ENCODE measurements at places on chromosomes 2 and 18.
A peak's percentile ranks its signal among the peaks of the same experiment; 100 is the strongest.

DNA sequence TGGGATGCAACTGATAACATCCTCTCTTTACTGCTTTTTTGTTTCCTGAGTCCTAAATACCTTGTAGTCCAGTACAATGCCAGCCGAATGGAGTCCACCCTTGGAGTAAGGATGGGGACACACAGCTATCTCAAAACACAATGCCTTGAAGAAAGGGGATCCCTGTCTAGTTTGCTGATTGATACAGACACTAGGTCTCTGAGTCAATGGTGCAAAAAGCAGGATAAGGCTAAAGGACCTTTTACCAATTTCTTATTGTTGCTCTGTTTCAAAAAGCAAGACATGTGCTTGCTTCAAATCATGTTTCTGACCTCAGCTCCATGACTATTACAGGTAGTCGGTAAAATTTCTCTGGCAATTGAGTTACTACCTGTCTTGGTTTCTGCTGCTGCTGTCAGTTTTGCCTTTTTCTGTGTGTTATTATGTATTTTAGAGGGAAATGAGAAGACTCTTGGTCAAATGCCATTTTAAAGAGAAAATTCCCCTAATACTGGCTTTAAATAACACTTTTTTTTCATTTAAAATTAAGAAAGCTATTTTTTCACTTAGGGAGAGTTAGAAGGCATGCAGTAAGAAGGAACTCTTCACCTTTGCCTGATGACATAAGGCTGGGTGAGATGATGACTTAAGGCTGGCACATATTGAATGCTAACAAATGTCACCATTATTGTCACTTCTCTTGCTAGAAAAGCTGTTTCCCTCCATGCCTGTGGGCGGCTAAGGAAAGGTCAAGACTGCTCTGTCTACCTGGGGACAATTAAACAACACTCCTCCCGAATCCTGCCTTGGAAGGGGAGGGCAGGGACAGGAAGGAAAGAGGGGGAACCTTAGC lies 4.9 kb upstream of the FIGLA start:
- no peak for DNase-seq

DNA sequence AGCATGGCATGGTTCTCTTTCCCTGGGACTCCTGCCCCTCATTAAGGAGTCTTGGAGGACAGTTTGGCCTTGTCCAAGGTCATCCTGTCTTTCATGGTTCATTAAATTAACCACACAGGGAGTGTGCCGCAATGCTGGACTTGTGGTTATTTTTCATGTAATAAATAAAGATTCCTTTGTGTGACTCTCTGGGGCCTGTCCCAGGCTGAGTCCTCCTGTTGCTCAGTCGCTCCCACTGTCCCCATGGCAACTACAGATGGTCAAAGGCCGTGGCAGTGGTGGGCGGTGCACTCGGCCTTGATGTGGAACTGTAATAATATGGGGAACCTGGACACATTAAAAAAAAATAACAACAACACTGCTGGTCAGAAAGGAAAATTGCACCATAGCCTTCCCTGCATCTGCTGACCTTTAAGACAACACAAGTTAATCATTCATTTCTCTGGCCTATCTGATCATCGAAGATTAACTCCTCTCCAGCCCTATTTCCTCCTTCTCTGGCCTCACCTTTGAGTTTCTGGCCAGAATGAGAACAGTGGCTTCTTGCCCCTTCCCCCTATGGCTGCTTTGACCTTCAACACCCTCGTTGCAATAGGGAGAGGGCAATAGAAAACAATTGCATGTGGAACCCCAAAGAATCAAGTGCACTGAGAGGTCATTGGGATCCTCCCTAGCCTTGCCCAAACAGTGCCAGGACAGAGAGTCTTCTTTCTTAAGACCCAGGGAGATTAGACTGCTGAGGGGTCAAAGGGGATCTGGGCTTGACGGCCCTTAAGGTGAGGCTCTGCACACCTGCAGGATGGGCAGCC lies 44.7 kb downstream of the PSD4 start:
- no peak for DNase-seq

DNA sequence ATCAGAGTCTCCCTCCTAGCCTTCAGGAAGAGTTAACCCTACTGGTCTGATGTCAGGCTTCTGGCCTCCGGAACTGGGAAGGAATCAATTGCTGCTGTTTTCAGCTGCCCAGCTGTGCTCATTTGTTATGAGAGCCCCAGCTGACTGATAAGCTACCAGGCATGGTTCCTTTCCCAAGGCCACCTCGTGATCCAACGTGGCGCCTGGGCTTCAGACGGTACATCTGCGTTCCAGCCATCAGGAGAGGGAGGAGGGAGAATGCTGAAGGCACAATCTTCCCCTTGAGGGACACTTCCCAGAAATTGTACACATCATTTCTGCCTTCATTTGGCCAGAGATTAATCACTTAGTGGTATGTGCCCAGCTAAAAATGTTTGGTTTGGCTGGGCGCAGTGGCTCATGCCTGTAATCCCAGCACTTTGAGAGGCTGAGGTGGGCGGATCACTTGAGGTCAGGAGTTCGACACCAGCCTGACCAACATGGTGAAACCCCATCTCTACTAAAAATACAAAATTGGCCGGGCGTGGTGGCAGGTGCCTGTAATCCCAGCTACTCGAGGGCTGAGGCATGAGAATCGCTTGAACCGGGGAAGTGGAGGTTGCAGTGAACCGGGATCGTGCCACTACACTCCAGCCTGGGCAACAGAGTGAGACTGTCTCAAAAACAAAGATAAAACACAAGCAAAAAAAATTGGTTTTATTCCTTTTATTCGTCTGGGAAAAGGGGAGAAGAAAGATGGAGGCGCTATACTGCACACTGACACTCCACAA lies 10.5 kb upstream of the ARMC9 start:
- peak; percentile 17 for DNase-seq

GRCh38 chr18:33835419-33835818 lies 257.4 kb downstream of the ASXL3 start:
- DNase-seq = no peak

DNA sequence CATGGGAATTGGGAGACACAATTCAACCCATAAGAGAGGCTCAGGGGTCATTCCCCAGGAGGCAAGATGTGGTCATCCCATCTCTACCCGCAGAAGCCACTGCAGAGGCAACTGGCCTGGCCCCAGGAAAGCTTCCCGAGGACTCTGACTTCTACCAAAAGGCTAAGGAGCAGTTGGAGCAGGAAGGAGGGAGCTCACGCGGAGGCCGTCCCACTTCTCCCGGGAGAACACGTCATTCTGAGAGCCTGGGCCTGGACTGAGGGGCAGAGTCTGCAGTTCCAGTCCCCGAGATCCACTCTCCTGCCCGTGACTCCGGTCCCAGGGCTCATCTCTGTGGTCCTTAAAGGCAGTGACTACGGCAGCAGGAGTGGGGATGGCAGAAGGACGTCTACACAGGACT lies 69.0 kb upstream of the TAF1B start:
- no peak for DNase-seq

DNA sequence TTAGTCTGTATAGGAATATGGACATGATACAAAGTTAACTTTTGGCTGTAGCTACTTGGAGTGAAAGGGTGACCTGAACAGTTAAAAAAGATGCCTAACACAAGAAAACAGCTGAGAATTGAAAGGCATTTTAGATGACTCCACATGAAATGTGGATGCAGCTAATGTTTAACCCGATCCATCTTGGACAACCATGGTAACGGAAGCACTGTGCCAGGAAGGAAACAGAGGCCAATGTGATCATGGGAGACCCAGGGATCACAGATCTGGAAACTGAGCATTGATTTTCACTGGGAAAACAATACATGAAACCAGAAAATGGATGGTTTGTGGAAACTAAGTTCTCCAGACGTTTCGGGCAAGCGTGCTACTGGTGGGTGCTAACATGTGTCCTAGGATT lies 669.1 kb downstream of the GALR1 start:
- no peak for DNase-seq

GRCh38 chr2:43397411-43397810 lies 171.0 kb upstream of the ZFP36L2 start:
- no peak for DNase-seq

- DNase-seq = no peak
These were observed 122.6 kb upstream of the SPRED2 start for GRCh38 chr2:65554765-65555591.

DNA sequence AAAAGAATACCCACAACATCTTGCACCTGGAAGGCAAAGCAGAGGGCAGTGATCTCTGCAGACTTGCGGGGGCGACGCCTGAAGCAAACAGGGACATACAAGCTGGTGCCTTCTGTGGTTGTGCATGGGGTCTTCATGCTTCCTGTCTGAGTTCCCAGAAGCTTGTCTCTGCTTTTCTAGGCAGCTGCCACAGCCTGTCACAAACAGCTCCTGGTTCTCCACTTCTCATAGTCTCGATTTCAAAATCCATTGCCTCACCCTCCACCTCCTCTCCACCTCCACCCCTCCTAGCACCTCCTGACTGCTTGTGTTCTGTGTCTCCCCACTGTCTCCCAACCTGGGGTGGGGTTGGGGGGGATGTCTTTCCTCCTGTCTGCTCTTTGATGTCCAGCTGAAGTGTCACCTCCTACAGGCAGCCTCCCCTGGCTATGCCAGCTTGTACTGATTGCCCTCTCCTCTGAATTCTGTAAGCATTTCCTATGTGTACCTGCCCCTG lies 1.7 kb upstream of the PROC start:
- no peak for DNase-seq

DNA sequence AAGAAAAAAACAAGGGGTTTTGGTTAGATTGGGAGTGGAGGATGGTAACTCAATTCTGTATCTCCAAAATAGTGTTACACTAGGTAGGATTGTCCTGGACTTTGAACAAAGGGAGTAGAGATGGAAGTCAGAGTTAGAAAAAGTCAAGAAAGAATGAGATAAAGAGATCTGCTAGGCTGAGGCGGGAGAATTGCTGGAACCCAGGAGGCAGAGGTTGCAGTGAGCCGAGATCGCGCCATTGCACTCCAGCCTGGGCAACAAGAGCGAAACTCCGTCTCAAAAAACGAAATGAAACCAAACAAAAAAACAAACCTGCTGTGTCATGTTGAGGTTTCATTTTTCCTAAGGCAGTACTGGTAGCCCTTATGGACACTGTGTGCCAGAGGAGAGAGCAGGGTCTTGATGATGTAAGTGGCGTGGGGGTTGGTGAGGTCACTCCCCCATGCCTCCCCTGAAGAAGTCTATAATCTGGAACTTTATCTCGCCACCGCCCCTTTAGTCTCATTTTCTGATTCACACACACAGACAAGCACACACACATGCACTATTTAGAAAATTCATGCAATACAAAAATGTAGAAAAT lies 10.5 kb downstream of the DRC1 start:
- DNase-seq = no peak

GRCh38 chr2:224973112-224974016 lies 68.9 kb downstream of the DOCK10 start:
- no peak for DNase-seq

- DNase-seq = no peak
These were observed 83.7 kb upstream of the FSHR start for GRCh38 chr2:49237867-49238603.

DNA sequence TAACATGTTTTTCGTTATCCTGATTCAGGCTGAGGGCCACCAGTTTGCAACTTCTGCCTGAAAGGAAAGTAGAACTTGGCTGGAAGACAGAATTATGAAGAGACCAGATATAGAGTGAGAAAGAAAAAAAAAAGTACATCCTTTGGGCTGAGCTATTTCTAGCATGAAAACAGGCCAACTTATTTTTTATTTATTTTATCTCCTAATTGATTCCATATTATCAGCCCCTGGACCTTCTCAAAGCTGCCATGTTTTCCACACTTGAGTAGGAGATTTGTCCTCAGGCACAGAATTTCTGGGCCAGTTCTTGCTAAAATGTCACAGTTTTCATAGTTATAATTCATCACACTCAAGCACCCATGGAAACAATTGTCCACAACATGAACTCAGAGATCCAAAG lies 586.8 kb upstream of the CNTNAP5 start:
- no peak for DNase-seq

DNA sequence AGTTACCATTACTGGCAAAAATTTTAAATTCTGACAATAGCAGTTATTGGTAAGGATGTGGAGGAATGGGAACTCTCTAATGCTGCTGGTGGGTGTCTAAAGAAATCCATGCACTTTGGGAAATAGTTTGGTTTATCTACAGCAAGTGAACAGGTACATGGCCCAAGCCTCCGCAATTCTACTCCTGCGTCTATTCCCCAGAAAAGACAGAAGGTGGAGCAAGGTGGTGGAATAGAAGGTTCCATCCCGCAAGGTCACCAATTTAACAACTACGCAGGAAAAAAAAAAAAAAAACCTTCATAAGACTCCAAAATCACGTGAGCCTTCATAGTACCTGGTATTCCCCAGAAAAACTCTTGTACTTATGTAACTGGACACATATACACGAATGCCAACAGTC lies 6.5 kb downstream of the CFAP65 start:
- no peak for DNase-seq
